ENCODE measurements at places on chromosomes 12 and 14.

DNA sequence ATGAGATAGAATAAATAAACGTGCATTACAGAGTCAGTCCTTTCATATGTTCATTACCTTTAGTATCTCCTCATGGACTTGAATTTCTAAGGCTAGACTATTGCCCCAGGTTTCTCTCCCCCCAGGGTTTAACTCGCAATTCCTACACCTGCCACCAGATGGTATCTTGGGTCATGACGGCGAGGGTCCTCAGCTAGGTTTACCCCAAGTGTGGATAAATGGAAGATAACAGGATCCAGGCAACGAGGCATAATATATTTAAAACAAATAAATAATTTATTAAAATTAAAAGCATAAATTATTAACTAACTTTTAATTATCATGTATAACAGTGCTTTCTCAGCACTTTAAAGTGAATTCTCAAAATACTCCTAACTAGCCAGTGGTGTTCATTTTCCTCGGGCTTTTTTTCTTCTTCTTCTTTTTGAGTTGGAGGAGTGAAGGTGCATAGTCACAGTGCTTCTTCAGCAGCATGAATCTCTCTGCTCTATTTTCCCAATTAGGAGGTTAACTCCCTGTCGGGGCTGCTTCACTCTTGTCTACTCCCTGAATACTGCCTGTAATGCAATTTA is 243.5 kb upstream of the CAND1 start:
- no peak for DNase-seq

GRCh38 chr12:20463913-20464524 is 95.7 kb downstream of the PDE3A start:
- no peak for DNase-seq

DNA sequence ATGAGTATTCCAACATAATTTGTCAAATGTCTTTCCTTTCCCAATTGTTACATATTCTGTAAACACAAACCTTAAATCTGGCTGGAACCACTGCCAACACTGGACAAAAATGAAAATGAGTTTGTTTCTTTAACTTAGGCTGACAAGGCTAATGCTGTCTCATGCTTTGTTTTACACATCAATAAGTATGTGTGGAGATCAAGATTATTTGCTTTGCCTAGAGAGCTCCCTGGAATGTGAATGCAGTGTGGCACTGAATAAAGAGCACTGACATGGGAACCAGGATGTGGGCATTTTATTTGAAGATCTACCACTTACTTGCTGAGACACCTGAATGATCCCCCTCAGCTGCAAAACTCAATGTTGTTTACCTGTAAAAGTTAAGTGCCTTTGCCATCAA is 61.7 kb downstream of the RALGAPA1 start:
- no peak for DNase-seq

- DNase-seq = no peak
These were observed 42.7 kb downstream of the GTF2A1 start for GRCh38 chr14:81178063-81178462.

- DNase-seq = no peak
These were observed 28.0 kb downstream of the PXN start for GRCh38 chr12:120237360-120238171.

DNA sequence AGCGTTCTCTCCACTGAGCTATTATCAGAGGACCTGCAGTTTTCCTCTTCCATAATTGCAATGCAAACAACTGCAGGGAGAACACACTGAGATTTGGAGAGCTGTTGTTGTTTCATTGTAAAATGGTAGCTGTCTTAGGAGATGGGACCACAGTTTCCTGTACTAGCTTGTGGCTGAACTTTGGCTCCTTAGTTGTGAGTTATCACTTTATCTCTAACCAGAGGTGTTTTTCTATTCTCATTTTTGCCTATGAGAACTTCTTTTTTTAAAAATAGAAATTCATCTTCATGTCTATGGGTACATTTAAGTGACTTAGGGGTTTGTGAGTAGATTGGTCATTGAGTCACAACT is 216.5 kb downstream of the SLC38A4 start:
- DNase-seq = no peak

GRCh38 chr14:21050597-21050996 is 7.0 kb upstream of the RNASE8 start:
- DNase-seq = no peak

GRCh38 chr14:66477567-66477966 is 8.6 kb upstream of the CCDC196 start:
- no peak for DNase-seq

- DNase-seq = no peak
These were observed 368.1 kb downstream of the PDZRN4 start for GRCh38 chr12:41556176-41556575.

- no peak for DNase-seq
These were observed at the start of gene DIO2 for GRCh38 chr14:80211153-80212022. Gene DIO2, minus strand, starts transcription at chr14:80211504. Its CDS starts 32 bp downstream, at chr14:80211472.

DNA sequence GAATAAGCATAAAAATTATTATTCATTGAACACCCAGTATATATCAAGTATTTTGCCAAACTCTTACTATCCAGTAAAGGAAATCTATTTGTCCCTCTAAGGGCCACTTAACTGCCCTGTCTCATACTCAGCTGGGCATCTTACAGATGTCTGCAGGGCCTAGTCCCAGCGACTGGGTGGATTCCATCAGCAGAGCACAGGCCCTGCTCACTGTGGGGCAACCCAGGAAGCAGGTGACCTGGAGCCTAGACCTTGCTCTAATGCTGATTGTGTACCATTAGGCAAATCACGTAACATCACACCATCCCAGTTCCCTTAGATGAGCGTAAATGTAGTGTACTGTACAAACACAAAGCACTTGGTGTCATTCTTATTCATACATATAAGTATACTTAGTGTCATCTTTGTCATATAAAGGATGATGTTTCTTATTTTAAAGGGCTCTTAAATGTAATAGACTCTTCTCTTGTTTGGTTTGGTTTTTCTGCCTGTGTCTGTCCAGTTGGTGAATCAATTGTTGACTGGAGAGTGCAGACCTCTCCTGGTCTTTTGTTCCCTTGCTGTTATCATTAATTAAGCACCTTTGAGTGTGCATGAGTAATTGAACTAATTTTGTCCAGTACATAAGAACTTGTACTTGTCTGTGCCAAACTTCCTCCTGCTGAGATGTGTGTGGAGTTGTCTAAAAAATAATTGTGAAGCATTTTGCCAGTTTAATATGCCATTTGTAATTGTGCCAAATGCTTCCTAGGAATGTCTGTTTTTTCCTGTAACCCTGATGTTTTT is 49.3 kb downstream of the RAB35 start:
- no peak for DNase-seq

GRCh38 chr12:1117970-1118563 is 127.0 kb downstream of the ERC1 start:
- peak; percentile 42 for DNase-seq

DNA sequence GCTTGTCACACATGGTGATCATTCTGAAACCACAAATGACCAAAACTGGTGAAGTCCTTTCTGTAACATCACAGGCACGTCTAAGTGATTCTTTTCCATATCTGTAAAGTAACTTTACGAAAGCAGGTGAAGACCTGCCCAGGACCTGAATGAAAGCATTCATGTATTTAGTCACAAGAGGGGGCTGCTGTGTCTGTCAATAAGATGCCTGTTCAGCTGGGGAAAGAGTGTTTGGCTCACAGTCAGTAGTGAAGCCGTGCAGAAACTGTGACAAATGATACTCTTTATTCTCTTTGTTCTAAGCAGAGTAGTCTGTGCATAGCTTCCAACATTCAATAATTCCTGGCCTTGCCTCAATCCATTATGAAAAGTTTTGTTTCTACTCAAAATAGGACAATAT is 373.5 kb upstream of the OR4E1 start:
- DNase-seq = no peak
